ENCODE measurements at places on chromosomes 2 and 18. TPM values are rescaled to one million over a fixed set of nuclear protein-coding genes. Genes with fewer than 3 reads are reported as not detected.

The LINC00305 gene
- not detected for total RNA-seq

The PDE11A gene
- 1.2 TPM for total RNA-seq

The KCNJ13 gene
- not detected for total RNA-seq

The FAM237A gene
- not detected for total RNA-seq

The ANKRD53 gene
- total RNA-seq = 3.5 TPM

The DYNAP gene
- not detected for total RNA-seq

The ZBTB7C gene
- 4.1 TPM for total RNA-seq

The ADRA2B gene
- 4.6 TPM for total RNA-seq

The ATRAID gene
- 194 TPM for total RNA-seq

The MSTN gene
- 1.2 TPM for total RNA-seq

The SMPD4 gene
- total RNA-seq = 25.3 TPM

The ATG9A gene
- total RNA-seq = 31.3 TPM

The NTSR2 gene
- total RNA-seq = not detected

The MAB21L4 gene
- total RNA-seq = not detected

The GREB1L gene
- total RNA-seq = 32.1 TPM

The SMYD1 gene
- total RNA-seq = not detected

Measured in subcutaneous adipose tissue (tissue), 4 donors.